ENCODE measurements at places on chromosomes 16 and 17.

- no peak for DNase-seq
Observed at GRCh38 chr16:84093879-84094270, 22.9 kb downstream of the MBTPS1 start.

DNA sequence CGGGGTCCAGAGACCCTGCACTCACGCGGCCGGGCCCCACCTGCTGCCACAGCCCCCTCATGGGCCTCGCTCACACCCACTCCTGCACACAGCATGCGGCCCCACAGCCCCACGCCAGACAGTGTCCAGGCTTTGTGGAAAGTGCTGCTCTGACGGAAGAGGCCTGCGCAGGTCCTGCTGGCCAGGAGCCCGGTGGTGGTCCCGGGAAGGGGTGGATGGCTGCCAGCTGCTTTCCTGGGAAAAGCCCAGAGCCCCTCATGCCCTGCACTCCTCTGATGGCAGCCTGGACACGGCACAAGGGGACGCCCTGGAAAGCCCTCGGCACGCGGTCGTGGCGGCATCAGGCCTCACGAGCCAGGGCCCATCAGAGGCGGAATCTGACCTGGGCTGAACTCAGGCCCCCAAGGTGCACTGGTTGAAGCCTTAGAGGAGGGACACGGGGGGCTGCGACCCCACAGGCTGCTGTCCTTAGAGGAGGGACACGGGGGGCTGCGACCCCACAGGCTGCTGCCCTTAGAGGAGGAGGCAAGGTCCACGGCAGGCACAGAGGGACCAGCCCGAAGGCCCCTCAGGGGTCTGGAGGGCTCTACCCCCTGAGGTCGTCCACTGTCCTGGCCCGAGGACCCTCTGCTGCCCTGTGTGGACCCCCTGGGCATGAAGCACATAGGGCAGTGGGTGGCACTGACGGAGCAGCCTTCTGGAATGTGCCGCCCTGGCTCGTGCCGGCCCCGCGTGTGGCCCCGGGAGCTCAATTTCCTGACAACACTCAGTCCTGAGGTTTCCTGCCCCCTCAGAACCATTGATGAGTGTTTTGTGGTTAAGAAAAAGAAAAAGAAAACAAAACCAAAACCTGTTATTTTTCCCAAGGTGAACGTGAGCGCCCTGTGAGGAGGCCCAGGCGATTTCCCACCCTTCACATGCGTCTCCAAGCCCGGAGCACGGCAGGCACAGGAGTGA is 22.1 kb downstream of the SOX8 start:
- no peak for DNase-seq

DNA sequence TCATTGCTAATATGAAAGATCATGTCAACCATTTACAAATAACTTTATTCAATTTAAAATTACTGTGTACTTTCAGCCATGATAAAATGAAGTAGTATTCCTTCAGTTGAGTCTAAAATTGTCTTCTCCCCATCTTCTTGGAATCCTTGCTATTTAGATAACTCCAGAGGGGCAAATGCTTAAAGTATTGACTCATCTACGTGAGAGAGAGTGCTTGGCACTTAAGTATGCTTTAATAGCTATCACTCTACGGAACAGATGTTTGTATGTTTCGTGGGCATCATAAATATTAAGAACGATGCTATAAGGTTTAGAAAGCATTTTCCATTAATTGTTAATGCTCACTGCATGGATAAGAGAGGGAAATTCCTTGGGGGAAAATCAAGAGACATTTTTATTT is 69.3 kb upstream of the MED13 start:
- no peak for DNase-seq

DNA sequence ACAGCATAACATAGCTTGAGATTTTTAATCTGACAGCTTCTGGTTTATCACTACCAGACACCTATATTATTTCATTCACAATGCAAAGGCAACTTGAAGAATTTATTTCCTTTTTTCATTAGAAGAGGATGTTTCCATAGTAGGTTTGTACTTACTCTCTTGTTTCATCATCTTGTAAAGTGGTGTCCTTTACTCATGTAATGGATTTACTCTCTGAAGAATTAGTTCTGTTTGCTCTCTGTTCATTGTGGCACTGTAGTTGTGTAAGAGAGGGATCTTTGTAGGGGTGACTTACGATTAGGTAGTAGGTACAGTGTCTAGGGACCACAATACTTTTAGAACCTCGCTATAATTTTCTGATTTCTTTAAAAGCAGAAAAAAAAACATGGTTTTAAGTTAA is 256.1 kb downstream of the BCAS3 start:
- no peak for DNase-seq

GRCh38 chr16:79093554-79093967 is 507.0 kb downstream of the MAF start:
- no peak for DNase-seq

GRCh38 chr17:16927641-16928321 is 44.1 kb downstream of the TNFRSF13B start:
- DNase-seq, result no peak

GRCh38 chr16:46901709-46902108 is 17.5 kb downstream of the GPT2 start:
- DNase-seq, result no peak

DNA sequence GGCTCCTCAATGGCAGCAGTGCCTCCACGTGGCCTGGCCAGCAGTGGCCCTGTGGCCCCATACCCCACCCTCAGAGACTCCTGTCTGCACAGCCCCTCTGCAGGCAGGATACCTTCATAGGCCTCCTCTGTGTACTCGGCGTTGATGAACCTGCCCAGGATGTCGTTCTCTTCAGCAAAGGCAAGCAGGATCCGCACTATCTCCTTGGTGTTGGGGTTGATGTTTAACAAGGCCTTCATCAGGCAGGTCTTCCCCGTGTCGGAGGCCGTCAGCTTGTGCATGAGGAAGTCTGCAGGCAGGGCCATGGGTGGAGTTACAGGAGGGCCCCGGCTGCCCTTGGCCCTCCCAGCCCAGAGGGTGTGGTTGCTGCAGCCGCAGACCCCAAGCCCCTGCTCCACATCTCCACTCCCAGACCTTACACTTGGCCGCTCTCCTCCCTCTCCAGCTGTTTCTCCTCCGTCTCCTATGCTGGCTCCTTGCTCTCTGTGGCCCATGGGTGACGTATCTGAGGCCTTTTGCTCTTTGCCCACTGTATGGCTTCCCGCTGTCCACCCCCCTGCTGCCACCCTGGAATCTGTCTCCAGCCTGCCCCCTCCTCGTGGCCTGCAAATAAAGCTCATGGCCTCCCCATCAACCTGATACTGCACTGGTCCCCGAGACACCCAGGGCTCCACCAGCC is 15.1 kb downstream of the TRPV3 start:
- no peak for DNase-seq

DNA sequence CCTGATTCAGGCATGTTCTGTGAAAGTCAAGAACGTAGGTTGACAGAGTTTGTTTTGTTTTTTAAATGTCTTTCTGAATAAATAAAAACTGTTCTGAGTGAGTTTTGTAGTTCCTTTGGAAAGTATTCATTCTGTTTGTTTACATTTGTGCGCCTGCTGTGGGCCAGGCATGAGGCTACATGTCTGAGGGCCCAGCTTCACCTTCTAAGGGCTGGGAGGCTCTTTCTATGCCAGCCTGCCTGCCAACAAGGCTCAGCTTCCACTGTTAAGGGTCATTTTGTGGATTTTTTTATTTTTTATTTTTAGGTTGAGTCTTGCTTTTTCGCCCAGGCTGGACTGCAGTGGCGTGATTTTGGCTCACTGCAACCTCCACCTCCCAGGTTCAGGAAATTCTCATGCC is 6.1 kb downstream of the WWOX start:
- no peak for DNase-seq

DNA sequence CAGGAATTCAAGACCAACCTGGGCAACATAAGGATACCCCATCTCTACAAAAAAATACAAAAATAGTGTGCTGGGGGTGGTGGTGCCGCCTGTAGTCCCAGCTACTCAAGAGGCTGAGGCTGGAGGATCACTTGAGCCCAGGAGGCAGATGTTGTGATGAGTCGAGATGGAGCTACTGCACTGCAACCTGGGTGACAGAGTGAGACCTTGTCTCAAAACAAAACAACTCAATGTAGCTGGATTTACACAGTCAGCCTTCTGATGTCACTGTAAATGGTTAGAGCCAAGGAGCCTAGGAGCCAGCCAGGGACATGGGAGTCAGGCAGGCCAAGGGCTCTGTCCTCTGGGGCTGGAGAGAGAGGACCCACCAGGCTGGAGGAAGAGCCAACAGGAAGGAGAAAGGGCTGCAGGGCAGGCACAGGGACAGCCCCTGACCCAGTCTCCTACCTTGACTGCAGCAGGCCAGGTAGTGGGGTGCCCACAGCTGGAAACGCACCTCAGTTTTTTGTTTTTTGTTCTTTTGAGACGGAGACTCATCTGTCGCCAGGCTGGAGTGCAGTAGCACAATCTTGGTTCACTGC is 8.4 kb downstream of the CDIPT start:
- no peak for DNase-seq

DNA sequence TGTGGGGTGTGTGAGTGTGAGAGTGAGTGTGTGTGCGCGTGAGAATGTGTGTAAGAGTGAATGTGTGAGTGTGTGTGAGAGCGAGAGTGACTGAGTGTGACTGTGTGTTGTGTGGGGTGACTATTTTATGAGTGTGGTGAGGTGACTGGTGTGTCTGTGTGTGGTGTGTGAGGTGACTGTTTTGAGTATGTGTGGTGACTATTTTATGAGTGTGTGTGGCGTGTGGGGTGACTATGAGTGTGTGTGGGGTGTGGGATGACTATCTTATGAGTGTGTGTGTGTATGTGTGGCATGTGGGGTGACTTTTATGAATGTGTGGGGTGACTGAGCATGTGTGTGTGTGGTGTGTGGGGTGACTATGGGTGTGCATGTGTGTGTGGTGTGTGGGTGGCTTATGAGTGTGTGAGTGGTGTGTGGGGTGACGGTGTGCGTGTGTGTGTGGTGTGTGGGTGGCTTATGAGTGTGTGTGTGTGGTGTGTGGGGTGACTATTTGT is 152.9 kb upstream of the PLCG2 start:
- no peak for DNase-seq

- no peak for DNase-seq
Observed at GRCh38 chr16:25093208-25094061, 18.1 kb upstream of the LCMT1 start.

GRCh38 chr17:4663711-4664110 is 22.2 kb upstream of the ALOX15 start:
- no peak for DNase-seq

DNA sequence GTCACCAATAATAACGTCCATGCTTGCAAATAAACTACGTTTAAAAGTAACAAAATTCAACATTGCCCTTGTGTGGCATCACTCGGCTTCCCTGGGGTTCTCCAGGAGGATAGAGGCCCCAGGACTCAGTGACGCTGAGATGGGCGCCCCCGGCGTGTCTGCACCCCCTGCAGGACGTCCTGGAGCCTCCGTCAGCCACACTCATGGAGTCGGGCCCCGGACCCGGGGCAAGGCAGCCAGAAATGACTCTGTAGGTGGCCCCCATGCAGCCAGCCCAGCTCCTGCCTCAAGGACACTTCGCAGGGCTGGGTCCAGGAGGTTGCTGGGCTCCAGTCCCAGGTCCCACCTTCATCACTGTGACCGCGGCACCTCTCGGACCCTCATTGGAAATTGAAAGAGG is 16.6 kb upstream of the ACSF3 start:
- DNase-seq, result no peak
